Frontal cortex (tissue), 4 donors: ENCODE measurements at places on chromosomes 4 and X.

DNA sequence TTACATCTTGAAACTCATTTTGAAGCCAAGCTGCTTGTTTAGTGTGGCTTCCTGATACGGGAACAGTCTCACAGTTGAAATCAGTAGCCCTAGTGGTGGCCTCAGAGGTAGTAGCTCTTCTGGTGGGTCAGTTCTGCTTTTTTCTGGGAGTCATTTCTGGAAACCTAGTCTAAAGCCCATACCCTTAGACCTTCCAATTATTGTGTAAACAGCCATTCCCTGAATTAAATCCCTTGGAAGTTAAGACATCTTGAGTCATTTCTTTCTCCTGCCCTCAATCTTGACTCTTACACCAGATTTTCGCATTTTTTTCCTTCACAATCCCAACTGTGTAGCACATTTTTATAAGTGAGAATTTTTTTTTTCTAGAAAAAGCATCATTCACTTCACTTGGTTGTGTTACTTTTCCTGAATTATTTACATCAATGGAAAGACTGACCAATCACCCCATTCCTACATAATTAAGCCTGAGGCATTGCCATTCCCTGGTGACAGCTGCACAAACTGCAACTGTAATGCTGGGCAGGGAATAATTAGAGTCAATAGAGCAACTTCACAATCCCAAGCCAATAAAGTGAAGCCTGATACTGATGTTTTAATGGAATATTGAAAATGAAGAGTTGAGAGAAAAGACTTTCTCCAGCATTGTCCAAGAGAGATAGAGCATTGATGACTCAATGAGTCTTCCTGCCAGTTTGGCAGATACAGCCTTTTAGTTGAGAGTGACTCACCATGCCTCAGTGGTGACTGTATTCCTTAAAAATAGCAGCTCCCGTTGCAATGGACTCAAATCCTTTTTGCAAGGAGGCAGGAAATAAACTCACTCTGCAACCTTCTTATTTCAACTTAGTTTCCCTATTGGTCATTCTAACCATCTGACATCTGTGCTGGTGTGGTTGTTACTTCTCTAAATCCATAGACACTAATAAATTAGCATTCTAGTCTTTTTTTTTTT is 13.0 kb upstream of the SEPSECS start:
- DNase-seq: no peak

DNA sequence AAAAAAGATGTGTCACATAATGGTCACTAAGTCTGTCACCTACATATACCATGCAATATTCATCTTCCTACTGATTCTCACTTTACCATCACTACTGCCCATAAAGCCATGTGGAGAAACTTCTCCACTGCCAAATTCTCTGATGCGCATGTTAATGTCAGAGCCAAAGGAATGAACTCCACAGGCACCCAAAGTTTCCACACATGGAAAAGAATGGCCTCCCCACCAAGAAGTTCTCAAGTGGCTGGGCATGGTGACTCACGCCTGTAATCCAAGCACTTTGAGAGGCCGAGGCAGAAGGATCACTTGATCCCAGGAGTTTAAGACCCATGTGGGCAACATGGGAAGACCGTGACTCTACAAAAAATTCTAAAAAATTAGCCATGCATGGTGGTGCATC is 43.8 kb upstream of the UGDH start:
- DNase-seq: no peak

- DNase-seq: no peak
These were observed 55.0 kb downstream of the PRPS1 start for GRCh38 chrX:107683124-107683895.

GRCh38 chrX:149830192-149830873 is 48.6 kb downstream of the MAGEA9 start:
- DNase-seq: no peak

DNA sequence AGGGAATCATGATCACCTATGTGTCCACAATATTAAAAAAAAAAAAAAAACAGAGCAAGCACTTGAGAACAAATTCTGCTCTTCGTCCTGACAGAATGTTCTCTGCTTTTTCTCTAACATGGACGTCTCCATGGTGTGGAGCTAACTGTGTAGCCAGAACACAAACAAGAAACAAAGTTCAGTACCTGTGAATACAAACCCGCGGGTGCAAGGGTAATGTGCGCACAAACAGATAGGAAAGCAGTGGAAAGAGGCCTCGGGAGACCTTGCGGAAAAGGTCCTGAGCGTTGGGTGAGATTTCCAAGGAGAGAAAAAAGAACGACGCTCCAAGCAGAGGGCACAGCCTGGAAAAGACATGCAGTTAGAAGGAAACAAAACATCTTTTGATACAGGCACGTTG is 92.0 kb upstream of the TBL1X start:
- DNase-seq: no peak

- DNase-seq: no peak
These were observed 3.0 kb upstream of the ZFP92 start for GRCh38 chrX:153408221-153408721.

GRCh38 chr4:48436318-48436717 is 46.8 kb upstream of the SLC10A4 start:
- DNase-seq: no peak

- no peak for DNase-seq
These were observed 74.6 kb downstream of the PABPC4L start for GRCh38 chr4:134126955-134127354.

DNA sequence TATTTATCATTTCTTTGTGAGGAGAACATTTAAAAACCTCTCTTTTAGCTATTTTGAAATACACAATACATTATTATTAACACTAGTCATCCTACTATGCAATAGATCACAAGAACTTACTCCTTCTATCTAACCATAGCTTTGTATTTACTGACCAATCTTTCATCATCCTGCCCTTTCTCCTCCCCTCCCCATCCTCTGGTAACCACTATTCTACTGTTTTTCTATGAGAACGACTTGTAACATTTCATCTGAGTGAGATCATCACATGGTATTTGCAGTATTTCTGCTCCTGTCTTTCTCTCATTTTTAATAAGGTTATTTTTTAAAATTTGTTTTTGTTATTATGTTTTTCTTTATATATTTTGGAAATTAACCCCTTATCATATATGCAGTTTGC is 331.8 kb downstream of the TEX13C start:
- DNase-seq: no peak

- no peak for DNase-seq
These were observed 137.8 kb upstream of the MSX1 start for GRCh38 chr4:4721636-4722035.

DNA sequence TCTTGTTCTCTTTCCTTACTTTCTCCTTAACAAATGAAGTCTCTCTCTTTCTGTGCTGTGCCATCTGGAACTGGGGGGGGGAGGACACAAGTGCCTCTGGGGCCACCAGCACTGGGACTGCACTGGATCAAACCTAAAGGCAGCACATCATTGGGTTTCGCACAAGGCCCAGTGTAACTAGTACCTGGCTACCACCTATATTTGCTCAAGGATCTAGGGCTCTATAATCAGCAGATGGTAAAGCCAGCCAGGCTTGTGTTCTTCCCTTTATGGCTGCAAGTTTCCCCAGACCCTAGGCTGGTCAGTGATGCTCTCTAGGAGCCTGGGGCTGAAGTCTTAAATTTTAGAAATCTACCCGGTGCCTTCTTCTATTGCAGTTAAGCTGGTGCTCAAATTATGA is 40.1 kb downstream of the RTL3 start:
- no peak for DNase-seq

GRCh38 chrX:149274516-149275105 is 230.5 kb downstream of the IDS start:
- DNase-seq: no peak

GRCh38 chr4:111992351-111993168 is 152.7 kb upstream of the FAM241A start:
- no peak for DNase-seq

GRCh38 chr4:3676907-3677747 is 89.1 kb upstream of the ADRA2C start:
- DNase-seq: no peak

DNA sequence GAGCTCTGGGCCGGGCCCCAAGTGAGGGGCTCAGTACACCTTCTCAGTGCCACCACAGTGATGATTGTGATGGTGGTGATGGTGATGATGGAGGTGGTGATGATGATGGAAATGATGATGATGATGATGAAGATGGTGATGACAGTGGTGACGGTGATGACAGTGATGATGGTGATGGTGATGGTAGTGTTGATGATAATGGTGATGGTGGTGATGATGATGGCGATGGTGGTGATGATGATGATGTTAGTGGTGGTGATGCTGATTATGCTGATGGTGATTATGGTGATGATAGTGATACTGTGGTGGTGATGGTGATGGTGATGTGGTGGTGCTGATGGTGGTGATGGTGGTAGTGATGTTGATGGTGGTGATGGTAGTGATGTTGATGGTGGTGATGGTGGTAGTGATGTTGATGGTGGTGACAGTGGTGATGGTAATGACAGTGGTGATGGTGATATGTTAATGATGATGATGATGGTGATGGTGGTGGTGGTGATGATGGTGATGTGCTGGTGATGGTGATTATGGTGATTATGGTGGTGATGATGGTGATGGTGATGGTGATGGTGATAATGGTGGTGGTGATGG is 29.9 kb downstream of the HMX1 start:
- no peak for DNase-seq

DNA sequence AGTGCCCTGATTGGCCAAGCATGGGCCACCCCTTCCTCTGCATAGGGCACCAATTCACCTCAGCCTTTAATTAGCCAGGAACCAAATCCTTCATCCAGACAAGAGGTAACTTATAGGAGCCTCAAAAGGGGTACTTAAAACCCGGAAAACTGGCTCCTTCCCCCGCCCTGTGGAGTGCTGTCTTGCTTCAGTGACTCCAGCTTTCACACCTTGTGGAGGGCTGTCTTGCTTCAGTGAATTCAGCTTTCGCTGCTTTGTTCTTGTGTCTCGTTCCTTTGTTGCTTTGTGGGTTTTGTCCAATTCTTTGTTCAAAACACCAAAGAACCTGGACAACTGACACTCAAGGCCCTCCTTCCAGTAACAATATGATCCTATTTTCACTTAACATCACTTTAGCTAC is 82.2 kb upstream of the FRG1 start:
- DNase-seq: no peak

DNA sequence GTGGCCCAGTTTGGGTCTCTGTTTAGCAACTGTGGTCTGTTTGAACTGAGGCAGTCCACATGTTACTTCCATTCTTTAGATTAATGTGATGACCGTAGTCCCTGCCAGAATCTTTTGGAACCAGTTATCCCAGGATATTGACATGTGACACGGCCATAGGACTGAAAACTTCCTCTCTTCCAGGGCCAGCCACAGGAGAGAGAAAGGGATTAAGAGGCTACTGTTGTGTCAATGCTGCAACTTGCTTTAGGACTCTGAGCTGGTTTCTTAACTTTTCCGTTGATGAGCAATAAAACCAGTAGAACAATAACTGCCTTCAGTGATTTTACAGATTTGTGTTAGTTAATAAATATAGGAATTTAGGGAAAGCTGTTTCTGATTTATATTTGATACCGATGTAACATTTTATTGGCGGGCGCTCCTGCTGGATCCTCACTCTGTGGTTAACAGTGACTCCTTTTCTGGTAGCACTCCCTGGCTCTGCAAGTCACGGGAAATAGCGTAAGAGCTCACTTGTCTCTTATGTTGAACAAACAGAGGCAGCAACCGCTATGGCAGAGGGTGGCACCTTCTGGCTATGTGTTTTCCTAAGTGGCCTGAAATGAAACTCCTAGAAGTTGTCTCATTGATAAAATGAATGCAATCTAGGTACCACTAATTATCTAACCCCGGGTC is 2.5 kb downstream of the TENM3 start:
- DNase-seq: no peak

DNA sequence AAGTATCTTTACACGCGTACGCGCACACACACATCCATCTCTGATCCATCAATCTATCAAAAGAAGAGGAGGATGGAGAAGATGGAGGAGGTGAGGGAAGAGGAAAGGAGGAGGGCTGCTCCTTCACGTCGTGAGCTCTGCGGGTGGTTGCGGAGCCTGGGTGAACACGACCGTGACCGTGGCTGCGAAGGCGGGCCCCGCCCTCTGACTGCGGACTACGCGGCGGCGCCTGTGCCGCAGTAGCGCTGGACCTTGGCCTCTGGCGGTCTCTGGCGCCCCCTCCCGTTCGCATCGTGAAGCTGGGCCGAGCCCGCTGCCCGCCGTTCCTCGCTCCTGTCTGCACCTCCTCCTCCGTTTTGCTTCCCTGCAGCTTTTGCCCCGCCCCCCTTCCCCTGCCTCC is 37.7 kb upstream of the ARAF start:
- DNase-seq: peak; percentile 80

DNA sequence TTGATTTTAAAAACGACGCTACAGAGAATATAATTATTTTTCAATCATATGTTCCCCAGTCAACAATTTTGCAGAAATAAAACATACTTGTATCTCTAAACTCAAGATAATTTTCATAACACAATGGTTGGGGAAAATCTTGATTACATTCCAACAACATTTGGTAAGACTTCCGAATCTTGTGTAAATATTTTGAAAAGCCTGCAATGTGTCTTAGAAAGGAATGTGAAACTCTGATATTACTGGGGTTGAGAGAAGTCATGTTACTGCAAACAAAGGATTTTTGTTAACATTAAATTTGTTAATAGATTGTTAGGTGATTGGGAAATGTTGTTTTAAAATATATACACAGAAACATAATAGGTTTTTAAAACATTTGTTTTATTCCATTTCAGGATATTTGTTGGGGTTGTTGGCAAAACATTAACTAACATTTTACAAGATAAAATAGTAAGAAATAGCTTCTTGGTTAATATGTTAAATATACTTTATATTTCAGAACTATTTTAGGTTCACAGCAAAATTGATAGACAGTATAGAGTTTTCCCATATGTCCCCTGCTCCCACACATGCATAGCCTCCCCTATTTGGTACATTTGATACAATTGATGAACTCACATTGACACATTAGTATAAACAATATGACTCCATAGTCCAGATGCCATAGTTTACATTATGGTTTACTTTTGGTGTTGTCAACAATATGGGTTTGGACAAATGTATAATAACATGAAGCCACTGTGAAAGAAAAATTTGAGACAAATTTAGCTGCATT is 218.6 kb upstream of the FAM47A start:
- no peak for DNase-seq

DNA sequence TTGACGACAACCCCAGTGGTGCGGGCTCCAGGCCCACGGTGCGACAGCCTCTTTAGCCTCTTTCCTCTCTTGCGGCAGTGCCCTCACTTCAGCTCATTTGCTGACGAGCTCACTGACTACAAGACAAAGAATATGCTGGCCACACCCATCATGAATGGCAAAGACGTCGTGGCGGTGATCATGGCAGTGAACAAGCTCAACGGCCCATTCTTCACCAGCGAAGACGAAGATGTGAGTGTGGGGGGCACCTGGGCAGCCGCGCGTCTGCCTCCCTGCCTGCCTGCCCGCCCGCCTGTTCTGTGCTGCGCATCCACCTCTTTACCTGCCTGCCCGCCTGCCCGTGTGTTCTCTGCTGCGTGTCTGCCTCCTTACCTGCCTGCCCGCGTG is 9.2 kb downstream of the PDE6B start:
- no peak for DNase-seq
